Astrocyte of the cerebellum (primary cell): ENCODE measurements at places on chromosomes 4 and X.

DNA sequence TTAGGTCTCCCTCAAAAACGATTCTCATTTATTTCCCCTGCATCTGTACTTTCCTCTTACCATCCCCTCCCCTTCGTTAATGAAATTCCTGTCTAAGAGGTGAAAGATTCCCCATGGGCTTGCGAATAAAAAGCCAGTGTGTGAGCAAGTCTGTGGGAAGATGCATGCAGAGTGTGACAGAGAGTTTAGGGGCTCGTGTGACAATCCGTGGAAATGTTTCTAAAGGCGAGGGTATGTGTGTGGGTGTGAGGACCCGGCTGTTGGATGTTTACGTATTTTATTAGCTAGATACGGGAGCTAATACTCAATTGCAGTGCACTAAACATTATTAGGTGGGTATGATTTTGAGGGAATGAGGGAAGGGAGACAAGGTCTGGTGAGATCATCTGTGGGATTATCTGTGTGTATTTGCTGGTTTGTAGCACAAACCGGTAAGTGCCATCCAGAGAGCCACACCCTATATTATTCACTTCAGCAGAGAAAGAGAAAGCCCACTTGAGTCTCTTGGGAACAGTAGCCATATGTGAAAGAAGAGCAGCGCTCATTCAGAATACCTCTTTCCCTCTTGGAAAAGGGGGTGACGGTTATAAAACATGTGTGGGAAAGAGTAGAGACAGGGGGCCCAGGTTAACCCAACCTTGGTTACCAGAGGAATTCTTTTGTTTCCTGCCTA lies 893 bp upstream of the HOPX start:
- no peak for DNase-seq

DNA sequence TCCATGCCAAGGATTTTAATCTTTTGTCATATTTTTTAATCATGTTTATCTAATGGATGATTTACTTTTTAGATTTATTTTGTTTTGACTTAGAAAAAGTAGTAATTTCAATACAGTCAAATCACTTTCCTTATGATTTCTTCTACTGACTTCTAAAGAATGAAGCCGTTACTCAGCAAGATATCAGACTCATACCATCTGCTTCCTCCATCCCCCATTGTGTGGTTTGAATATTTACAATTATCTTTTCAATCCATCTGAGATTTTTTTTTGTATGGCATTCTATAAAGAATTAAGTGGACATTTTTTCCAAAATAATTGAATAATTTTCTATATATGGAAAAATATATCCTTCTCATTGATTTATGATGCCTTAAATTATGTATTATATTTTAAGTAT lies 565.4 kb upstream of the ATOH1 start:
- no peak for DNase-seq

DNA sequence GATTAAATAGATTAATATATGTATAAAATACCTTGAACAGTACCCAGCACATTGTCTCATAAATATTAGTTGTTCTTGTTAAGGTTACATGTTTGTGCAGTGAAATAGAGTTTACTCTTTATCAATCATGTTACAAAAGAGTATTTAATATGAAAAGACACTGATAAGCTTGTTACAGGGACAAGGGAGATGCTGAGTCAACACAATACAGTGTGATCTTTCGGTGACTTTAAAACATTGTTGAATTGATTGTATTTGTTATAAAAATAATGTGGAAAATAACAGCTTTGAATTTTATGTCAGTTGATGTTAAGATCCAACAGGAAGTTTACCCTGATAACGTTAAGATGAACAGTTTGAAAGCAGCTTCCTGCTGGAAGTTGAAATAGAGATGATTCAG lies 1.4 kb upstream of the WDR13 start:
- no peak for DNase-seq

DNA sequence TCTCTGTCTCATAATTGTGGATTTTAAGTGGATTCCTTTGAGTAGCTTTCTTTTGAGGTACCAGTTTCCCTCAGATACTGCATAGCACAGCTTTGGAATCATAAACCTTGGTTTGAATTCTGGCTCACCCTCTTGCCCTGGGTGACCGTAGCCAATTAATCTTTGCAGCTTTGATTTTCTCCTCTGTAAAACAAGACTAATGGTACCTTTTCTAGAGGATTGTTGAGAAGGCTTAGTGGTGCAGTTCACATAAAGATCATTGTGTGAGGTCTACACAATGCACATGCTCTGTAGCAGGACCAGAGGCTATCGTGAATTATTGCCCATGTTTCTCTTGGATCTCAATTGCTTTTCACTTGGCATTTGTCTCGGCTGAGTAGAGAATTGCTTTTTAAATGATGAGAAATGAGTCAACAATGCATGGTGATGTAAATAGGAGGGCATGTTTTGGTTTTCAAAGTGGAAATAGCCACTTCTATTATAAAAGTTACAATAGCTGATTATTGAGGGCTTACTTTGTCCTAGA lies 47.9 kb downstream of the TMEM131L start:
- DNase-seq = peak; percentile 89

- no peak for DNase-seq
Measured at GRCh38 chrX:72274526-72274925, 2.5 kb downstream of the RPS4X start.

DNA sequence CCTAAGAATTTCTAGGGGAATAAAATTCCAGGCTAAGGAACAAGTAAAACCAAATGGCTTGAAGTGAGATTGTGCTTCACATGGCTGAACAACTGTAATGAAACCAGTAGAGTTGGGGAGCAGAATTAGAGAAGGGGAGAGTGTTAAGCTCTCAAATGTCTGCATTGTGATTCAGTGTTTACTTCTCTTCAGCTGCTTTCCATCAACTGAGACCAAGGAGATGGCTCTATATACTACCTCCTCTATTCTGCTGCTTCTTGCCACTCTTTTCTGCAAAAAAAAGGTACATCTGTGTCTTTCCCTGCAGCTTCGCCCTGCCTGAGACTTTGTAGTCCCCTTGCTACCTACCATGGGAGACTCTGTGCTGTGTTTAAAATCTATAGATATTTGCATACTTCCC lies 73.5 kb downstream of the WDFY3 start:
- no peak for DNase-seq

GRCh38 chr4:77538574-77539157 lies 67.0 kb upstream of the CXCL13 start:
- DNase-seq = no peak

- no peak for DNase-seq
Measured at GRCh38 chrX:84737471-84737871, 235.2 kb upstream of the HDX start.

DNA sequence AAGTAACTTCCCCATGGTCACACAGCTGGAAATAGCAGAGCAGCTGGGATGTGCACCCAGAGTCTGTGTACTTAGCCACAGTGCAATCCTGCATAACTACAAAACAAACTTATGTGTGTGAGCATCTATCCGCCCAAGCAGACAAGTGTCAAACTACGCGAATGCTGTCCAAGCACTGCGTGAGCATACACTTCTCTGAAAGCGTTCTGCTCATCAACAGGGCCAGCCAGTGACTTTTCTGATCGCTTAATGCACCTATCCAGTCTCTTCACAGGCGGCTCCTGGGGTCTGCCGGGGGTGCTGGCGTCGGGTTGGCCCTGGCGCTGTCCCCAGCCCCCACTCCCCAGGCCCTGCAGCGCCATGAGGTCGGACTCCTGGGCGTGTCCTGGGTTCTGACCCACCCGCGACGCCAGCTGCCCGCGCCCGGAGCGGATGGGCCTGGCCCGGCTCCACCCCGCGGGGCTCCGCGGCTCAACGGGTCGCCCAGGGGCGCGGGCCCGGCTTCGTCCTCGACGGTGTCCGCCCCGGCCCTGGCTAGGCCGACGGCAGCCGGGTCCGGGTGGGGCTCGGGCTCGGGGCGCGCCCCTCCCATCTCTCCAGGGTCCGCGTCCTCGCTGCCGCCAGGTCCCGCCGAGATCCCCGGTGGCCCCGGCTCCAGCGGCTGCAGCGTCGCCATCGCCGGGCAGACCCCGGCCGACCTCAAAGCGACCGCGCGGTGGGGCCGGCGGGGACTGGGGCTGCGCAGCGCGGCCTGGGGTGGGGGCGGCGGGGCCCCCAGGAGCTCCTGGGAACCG lies 1.3 kb upstream of the ZNF141 start:
- DNase-seq = no peak

- no peak for DNase-seq
Measured at GRCh38 chrX:123713434-123713833, 19.4 kb downstream of the THOC2 start.

DNA sequence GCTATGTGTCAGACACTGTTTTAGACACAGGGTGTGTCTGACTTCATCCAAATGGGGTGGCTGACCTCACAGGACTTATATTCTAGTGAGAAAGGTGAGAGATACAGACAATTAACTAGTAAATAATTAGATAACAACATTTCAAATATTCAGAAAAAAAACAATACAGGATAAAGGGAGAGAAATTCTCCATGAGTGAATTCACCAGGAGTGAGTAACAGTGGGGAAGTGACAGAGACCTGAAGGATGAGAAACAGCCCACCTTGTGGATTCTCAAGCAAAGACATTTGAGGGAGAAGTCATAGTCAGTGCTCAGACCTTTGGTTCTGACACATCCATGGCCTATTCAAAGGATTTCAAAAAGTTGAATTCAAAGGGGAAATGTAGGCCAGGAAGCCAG lies 627.9 kb downstream of the IQCM start:
- no peak for DNase-seq

DNA sequence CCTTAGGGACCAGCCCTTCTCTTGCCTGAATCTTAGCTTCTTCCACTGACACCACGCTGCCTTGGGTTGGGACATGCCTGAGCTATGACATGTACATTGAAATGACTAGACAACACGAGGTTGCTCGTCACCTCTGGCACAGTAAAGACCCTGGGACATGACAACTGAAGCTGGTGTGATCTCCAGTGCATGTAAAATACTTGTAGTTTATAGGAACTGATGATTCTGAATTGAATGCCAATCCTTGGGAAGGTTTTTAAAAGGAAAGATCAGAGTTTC lies 100.7 kb upstream of the PGRMC2 start:
- no peak for DNase-seq

DNA sequence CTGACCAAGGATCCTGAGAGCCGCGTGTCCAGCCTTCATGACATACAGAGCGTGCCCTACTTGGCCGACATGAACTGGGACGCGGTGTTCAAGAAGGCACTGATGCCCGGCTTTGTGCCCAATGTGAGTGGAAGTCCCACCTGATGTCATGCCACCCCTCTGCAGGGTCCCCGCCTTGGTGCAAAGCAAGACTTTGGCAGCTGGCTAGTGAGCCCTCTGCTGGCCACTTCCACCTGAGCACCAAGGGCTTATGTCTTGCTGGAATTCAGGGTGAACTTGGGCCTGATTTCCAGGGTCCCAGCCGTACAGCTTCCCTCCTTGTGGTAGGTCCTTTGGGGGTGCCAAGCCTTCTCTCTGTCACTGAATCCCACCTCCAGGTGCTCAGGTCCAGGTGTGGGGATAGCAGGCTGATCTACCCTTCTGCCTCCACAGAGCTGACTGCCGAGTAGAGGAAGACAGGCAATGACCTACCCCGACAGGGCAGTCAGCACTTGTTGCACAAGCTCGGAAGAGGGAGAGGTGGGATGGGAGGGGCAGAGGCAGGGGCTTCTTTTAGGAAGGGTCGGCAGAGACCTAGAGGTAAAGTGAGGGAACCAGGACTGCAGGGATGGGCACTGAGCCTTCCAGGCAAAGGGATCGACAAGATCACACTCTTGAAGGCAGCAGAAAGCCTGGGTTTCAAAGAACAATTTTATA lies 248.1 kb downstream of the EVC2 start:
- DNase-seq = no peak

DNA sequence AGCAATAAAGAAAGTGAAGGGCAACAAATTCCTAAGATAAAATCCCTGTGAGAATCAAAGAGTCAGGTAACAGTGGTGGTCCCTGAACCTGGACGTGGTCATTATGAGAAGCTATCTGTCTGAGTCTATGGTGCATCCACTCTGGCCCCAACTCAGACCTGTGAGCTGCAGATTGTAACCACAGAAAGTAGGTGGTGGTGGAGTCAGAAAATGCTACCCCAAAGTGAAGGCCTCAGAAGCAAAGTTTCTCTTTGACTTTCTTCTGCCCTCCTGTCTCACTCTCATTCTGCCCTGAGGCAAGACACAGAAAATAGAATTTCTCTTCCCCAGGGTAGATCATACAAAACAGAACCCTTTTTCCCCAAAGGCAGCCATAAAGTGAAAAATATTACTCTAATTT lies 84.1 kb upstream of the NEIL3 start:
- no peak for DNase-seq

- peak; percentile 18 for DNase-seq
Measured at GRCh38 chr4:166091912-166092510, 219.0 kb downstream of the TLL1 start.

GRCh38 chrX:44494357-44494756 lies 48.3 kb downstream of the FUNDC1 start:
- DNase-seq = no peak

GRCh38 chrX:96756491-96756890 lies 71.8 kb downstream of the DIAPH2 start:
- DNase-seq = no peak

GRCh38 chr4:100557306-100557705 lies 39.5 kb upstream of the EMCN start:
- no peak for DNase-seq

DNA sequence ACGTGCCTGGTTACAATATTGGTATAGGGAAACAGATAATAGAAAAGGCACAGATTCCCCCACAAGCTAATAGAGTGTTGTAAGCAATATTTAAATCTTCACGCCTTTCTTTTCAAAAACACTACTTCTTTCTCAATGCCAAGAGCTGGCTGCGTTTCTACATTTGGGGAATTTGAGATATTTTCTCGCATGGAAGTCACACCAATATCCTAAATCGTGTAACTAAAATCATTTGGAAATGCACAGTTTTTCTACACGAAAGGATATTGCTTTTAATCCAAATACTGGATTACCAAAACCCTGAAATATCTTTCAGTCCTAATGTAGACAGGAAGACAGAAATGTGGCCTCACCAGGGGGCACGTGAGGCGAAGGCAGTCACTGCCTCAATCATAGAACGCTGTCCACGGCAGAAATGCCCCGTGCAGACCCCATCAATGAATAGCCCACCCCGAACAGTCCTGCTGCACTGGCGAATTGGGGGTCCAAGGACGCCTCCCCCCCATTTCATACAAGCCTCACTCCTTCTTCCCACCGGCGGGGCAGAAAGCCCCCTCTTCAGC lies 106.6 kb downstream of the NSUN7 start:
- no peak for DNase-seq

GRCh38 chr4:11544211-11544610 lies 115.5 kb upstream of the HS3ST1 start:
- no peak for DNase-seq

- no peak for DNase-seq
Measured at GRCh38 chr4:111813555-111814140, 331.6 kb upstream of the FAM241A start.

DNA sequence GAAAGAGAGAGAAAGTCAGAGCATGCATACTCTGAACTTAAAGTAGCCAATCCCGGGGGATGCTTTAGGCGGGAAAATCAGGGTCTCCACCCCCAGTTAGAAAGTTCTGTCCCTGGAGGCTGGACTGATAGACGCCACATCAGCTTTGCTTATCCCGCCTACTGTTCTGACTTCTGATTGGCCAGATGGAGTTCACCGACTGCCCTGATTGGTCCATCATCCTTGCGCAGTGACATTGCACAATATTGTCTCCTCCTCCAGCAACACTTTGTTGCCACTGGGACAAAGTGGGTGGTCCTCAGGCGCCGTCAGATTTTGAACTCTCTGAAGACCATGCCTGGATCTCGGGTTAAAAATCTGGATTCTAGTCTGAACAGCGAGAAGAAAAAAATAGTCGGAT lies 50.3 kb downstream of the SSX3 start:
- DNase-seq = no peak

GRCh38 chr4:88352062-88352740 lies 26.5 kb upstream of the HERC6 start:
- no peak for DNase-seq

- no peak for DNase-seq
Measured at GRCh38 chr4:145861336-145862318, 77.0 kb downstream of the ZNF827 start.
